ENCODE measurements at places on chromosomes 13 and 19. TPM values are rescaled to one million over a fixed set of nuclear protein-coding genes. Genes with fewer than 3 reads are reported as not detected.

DNA sequence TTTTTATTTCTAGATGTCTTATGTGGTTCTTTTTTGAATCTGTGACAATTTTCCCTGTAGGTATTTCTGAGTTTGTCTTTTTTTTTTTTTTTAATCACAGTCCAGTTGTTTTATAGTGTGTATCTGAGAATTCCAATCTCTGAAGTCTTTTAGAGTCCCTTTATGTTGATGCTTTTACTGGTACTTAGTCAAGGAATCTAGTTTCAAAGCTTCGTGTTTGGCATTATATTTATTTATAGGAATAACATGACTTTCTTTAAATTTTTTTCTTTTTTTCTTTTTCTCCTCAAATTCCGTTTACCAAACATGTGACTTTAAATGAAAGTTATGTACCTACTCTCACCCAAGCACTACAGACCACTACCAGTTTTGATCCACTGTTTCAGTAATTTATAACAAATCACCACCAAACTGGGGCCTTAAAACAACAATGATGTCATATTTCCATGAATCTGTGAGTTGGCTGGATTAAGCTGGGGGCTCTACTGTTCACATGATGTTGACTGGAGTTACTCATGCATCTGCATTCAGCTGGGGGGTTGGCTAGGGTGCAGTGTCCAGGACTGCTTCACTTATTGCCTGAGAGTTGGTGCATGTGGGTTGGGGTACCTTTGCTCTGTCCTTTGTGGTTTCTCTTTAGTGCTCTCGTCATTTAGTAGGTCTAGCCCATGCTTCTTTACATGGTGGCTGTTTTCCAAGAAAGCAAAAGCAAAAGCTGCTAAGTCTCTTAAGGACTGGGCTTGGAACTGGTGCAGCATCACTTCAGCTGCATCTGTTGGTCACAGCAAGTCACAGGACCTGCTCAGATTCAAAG lies 22.3 kb downstream of the KCTD4 start:
- no peak for DNase-seq

LMO7 gene
- 15.6 TPM for total RNA-seq

DNA sequence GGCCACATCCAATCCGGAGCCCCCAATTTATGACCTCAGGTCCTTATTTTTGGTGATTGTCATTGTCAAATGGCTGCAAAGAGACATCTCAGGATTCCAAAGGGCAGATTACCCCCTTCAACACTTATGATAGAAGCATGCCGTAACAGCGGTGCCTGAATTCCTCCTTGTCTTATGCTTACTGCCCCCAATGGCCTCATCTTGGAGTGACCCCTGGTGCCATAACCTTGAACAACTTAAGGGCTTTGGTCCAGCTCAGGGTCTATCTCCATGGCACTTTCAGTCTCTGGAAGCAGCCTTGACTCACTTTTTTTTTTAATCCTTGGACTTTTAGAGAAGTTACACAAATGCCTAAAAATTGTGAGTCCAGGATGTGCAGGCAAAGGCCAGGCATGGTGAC lies 171.6 kb upstream of the ZNF507 start:
- no peak for DNase-seq

LRP3 gene
- total RNA-seq, result 47.0 TPM

GRCh38 chr13:99322297-99323103 lies 15.3 kb upstream of the GPR183 start:
- DNase-seq, result no peak

All from WTC11 (cell line).